SJSA1 (cell line): ENCODE measurements at places on chromosomes 5 and 9.

GRCh38 chr5:57491369-57491965 lies 8.9 kb upstream of the ACTBL2 start:
- no peak for DNase-seq

DNA sequence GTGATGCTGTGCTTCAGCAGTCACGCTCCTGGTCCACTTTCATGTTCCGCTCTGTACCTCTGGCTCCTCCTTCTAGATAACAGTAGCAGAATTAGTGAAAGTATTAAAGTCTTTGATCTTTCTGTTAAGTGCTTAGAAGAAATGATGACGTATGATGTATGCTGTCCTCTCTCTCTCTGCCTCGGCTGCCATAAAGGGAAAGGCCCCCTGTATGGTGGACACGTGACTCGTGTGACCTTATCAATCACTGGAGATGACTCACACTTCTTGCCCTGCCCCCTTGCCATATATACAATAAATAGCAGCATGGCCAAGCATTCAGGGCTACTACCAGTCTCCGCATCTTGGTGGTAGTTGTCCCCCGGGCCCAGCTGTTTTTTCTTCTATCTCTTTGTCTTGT lies 100.3 kb downstream of the SYK start:
- no peak for DNase-seq

DNA sequence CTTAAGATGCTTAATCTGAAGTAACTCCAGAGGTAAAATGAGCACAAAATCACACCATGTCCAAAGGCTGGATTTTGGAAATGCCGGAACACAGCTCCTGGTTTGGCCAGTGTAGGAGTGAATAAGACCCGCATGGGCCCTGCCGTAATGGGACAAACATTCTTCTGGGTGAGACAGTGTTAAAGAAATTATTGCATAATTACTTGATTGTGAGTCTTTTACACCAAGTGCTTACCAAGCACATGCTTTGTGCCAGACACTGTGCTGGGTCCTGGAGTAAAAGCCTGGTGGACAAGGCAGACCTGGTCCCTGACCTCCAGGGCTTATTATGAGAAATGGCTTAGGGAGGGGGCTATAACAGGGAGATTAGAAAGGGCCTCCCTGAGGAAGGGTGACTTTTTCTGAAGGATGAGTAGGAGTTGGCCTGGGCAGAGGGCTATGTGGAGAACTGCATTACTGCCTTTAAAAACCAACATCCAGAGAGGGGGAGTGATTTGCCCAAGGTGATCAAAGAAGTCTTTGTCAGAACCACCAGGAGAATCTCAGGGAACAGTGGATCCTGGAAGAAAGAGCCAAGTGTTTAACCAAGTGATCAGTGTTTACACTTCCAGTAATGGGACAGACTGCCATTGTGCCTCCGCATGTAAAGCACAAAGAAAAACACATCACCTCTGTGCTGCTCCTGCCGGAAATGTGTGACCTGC lies 3.5 kb downstream of the PDE6A start:
- DNase-seq, result no peak

DNA sequence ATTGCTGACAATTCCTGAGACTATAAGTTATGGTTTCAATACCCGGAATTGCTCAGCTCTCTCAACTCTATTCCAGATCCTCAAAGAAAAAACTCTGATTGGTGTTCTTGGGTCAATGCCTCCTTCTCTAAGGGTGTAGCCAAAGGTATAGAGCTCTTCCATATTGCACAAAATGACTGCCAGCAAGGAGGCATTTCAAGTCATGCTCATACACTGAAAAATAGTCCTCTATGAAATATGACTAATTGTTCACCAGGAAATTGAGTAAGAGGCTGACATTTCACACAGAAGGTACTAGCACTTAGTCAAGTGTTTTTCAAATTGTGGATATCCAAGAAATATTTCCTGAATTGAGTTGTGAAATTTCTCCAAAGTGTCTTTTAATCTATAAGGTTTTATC lies 111.1 kb upstream of the KLF9 start:
- no peak for DNase-seq

DNA sequence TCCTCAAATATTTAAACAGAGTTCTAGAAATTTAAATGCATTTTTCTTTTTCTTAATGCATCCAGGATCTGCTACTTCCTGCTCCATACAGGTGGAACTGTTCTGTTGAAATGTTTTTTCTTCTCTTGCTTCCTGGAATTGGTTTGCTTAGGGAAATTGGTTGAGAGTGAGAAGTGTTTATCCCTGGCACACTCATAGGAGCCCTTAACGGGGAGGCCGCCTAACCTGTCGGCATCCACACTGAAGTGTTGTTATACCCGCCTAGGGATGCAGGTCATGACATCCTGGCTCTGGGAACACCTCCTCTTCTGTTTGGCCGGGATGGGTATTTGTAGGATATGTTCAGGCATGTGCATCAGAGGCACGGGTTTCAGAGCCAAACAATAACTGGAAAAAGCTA lies 239.7 kb downstream of the GADD45G start:
- DNase-seq, result no peak

- no peak for DNase-seq
Measured at GRCh38 chr5:949275-949543, 56.5 kb downstream of the TRIP13 start.

DNA sequence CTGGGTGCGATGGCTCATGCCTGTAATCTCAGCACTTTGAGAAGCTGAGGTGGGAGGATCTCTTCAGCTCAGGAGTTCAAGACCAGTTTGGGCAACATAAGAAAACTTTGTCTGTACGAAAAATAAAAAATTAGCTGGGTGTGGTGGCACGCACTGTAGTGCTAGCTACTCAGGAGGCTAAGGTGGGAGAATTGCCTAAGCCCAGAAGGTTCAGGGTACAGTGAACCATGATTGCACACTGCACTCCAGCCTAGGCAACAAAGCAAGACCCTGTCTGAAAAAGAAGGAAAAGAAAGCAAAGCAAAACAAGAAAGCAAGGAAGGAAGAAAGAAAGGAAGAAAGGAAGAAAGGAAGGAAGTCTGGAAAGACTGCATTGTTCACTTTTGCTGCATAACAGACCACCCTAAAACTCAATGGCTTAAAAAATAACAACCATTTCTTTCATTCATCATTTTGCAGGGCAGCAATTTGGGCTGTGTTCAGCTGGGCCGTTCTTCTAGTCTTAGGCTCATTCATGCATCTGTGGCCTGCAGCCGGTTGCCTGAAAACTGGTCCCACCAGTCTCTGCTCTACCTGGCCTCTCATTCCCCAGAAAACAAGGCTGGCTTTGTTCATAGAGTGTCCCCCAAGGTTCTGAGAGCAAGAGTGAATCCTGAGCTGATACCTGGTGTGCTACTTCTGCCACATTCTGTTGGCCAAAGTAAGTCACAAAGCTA lies 82.4 kb upstream of the MIER3 start:
- no peak for DNase-seq

DNA sequence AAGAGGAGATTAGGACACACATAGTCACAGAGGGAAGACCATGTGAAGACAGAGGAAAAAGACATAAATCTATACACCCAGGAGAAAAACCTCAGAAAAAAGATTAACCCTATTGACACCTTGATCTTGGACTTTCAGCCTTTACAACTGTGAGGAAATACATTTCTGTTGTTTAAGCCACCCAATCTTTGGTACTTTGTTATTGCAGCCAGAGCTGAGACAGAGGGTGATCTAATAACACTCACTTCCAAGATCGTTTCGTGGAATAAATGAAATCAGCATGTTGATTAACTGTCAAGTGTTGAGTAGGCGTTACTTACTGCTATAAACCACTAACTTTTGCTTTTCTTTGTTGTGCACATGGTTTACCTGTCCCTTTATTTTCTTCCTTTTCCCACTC lies 361.2 kb upstream of the RIOK2 start:
- DNase-seq, result no peak

DNA sequence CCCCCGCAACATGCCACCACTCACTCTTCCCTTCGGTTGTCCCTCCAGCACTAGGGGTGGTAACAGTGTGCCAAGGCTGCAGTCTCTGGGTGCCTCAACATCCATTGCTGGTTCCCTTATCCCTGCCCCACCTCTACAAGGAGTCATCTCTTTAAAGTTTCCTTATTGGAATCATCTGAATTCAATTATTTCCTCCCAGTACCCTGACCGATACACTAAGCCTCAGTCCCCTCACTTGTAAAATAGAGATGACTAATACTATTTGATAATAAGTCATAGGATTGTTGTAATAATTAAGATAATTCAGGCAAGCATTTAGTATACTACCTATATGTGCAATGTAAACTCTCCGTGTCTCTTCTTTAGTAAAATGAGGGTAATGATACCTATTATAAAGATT lies 352.5 kb downstream of the ENC1 start:
- no peak for DNase-seq

DNA sequence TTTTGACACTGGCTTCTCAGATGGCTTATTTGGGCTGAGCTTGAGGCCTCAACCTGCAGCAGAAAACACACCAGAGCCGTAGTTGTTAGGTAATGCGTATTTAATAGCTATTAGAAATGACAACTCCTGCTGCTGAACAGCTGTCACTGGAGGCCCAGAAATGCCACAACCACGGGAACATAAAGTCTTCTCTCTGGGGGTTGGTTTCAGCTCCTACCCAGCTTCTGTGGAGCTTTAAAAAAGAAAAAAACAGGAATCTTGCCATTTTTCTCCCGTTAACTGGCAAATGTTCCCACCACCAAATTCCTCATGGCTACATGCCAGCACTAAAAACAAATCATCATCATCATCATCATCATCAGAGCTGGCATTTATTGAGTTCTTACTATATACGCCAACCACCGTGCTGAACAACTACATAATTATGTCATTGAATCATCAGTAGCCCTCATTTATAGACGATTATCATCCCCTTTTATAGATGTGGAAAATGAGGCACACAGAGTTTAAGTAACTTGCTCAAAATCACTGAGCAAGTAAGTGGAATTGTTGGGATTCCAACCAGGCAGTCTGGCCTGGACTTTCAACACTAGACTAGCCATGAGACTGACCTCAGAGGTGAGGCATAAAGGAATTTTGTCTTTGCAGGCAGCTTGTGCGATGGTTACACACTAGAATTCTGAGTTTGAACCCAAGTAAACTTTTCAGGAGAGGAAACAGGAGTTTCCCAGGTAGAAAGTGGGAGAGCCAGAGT lies 185.3 kb upstream of the WWC1 start:
- DNase-seq, result no peak

DNA sequence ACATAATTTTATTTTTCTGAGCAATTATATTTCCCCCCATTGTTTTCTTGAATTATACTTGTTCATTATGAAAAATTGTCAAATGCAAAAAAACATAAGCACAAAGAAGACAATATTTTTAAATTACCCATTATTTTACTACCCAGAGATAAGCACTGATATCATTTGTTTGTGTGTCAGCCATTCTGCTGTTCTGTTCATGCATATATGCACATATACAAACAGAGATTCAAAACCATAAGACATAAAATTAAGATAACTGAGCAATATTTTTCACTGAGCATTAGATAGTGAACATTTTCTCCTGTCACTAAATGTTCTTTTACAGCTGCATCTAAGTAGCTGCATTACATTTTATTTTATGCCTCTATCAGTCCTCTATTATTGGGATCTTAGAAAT lies 35.6 kb downstream of the PAM start:
- DNase-seq, result no peak

- no peak for DNase-seq
Measured at GRCh38 chr9:81827616-81828296, 100.5 kb upstream of the SPATA31D4 start.

DNA sequence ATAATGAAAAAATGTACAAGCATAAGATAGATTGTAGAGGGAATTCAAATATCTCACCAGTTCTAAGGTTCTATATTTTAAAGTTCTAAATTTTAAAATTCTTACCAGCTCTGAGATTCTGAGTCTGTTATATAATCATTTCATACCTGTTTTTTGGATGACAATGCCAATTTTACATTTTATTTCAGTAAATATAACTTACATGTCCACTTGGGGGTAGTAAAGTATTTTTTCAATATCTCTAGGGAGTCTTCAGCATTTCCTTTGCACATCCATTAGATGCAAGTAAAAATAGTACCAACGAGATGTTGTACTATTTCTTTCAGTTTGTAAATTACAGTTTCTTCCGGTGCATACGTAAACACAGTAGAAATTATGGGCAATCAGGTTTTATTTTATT lies 25.7 kb downstream of the NMUR2 start:
- DNase-seq, result no peak

DNA sequence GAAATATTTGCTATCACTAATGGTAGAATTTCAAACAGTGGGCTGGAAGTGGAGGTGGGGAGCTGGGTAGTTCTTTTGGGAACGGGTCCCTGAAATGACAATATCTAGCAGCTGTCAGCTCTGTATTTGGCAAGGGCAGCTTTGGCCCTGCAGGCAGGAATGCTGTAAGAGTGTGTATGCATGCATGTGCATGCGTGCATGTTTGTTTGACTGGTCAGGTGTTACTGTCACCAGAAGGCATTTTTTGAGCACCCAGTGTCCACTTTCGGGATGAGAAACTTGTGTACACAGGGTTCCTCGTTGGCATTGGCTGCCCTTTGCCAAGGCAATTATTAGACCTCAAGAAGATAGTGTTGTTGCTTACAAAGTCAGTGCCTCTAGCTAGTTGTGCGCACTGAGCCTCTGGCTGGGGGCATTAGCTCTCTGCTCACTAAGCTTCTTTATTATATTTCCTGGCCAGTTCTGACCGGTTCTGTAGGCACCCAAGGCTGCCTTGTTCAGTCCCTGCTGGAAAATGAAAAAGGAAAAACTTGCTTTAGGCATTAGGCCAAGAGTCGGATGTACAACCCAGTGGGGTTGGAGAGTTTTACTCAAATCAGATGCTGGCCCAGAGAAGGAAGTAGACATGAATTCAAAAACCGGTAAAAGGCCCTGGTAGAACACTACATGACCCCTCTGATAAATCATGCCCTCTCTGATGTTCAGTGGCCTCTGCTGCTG lies 2.0 kb downstream of the CYFIP2 start:
- no peak for DNase-seq

GRCh38 chr5:167555565-167556166 lies 735.8 kb upstream of the WWC1 start:
- DNase-seq, result no peak

- no peak for DNase-seq
Measured at GRCh38 chr5:97943036-97943435, 760.0 kb upstream of the RIOK2 start.

DNA sequence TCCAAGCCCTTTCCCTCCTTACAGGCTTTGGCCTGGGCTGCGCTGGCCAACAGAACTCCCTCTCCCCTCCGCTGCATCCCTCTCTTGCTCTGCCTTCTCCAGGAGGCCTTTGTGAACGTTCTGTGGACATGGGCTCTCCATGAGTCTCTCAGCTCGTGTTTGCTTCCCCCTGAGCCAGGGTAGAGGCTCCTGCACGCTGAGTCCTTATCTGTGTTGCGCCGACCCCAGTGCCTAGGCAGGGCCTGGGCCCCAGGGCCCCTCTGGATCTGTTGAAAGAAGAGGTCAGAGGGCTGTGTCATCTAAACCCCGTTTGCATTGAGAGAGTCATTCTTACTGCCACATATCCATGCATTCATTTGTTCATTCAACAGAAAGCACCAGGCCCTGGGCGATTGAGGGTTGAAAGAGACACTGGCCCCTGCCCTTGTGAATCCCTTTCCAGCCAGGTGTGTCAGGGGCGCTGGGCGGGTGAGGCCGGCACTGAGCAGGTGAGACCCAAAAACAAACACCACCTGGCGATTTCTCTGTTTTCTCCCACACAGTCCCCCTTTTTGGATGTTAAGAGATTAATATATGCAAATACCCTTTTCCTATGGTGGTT lies 111.2 kb upstream of the IER5L start:
- DNase-seq, result no peak
